HepG2 (cell line): ENCODE measurements at places on chromosomes 5 and 9. TPM values are rescaled to one million over a fixed set of nuclear protein-coding genes. Genes with fewer than 3 reads are reported as not detected.

CDX1 gene
- total RNA-seq: not detected in 2 replicates

CCNJL gene
- 1.1 and 1.6 TPM in 2 replicates for total RNA-seq

IL5 gene
- total RNA-seq: not detected in 2 replicates

PRR7 gene
- total RNA-seq: 3.9 and 5.0 TPM in 2 replicates

GMCL2 gene
- not detected in 2 replicates for total RNA-seq

DMGDH gene
- 4.6 and 7.9 TPM in 2 replicates for total RNA-seq

NPDC1 gene
- 0.63 and 0.84 TPM in 2 replicates for total RNA-seq

ABLIM3 gene
- total RNA-seq: 0.53 and 0.67 TPM in 2 replicates

SCGB3A1 gene
- not detected in 2 replicates for total RNA-seq

CTSL gene
- 40.0 and 78.1 TPM in 2 replicates for total RNA-seq

SPAAR gene
- 0.07 TPM in 1 of 2 replicates, not detected in the other for total RNA-seq

ADCY2 gene
- total RNA-seq: not detected in 2 replicates
